Femur (tissue), 1 donor: ENCODE measurements at places on chromosomes 3 and 15.

DNA sequence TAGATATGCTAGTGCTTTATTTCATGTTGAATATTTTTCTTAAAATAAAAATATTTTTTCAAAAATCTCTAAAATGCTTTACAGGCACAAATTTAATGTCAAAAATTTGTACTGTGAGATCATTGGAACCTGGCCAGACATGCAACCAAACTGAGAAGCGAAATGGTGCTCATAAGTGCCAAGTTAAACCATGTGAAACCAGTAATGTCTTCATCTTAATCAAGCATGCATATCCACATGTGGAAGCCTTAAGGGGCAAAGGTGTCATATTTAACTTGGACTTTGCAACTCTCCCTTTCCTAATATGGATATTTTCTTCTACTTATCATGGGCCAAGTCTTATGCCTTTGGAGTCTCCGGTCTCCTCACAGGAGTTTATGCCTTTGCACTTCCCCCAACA is 208.9 kb upstream of the COL8A1 start:
- no peak for DNase-seq

GRCh38 chr3:182491577-182491976 is 301.7 kb upstream of the ATP11B start:
- no peak for DNase-seq

DNA sequence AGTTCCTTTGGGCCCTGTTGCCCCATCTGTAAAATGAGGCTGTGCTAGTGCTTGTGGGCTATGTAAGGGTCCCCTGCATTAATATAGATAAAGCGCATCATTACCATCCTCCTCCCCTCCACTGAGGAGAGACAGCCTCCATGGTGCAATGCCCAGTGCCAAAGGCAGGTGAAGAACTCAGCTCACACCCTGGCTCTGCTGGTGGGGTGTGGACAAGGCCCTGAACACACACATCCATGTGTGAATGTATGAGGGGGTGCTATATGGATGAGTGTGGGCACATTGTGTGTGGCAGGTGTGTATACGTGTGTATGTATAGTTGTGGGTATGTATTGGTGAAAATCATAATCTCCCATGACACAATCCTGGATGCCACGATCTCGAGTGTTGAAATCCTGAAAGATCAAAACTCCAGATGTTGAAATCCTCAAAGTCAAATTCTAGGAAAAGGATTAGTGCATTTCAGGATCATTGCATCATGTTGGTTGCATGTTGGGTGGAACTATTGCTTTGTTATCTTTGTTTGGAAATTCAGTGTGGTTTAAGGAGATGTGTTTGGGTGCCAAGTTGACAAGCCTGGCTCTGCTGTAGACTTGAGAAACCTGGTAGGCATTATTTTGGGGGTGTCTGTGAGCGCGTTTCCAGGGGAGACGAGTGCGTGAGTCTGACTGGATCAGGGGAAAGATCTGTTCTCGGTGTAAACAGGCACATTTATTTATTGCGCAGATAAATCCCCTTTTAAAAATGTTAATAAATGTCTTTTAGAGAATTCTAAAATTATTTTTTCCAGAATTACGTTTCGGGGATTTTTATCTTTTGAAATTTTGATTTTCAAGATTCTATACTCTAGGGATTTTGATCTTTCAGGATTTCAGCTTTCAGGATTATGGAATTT is 42.0 kb upstream of the SEC61A1 start:
- no peak for DNase-seq

GRCh38 chr3:56985878-56986277 is 74.6 kb upstream of the SPATA12 start:
- peak; percentile 19 for DNase-seq

DNA sequence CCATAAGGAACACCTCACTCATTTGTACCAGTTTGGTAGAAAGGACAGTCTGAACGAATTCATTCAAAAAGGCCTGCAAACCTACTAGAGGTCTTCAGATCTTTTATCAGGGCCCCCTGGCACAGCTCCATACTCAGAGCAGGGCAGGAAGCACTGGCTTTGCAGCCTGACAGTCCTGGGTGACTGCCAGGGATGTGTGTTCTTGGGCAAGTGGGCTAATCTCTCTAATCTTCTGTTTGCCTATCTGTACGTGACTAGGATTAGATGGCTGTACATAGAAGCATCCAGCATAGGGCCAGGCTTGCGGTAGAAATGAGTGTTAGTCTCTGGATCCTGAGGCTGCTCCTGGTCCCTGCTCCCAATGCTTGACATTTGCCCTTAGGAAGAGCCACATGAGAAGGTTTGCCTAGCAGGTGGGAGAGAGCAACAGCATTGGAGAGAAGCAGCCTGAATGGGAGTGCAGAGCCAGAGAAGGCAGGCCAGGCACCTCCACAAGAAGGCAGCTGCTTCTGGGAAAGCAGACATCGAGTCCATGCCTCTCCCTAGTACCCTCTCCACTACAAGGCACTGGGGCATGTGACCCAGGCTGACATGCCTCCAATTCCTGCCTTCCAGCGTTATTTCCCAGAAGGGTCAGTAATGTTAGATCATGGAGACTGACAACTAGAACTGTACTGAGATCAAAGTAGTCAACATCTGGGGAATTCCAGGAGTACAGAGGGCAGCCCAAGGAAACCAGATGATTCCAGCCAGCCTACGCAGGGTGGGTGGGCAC is 1.0 kb upstream of the CXCR6 start:
- no peak for DNase-seq

DNA sequence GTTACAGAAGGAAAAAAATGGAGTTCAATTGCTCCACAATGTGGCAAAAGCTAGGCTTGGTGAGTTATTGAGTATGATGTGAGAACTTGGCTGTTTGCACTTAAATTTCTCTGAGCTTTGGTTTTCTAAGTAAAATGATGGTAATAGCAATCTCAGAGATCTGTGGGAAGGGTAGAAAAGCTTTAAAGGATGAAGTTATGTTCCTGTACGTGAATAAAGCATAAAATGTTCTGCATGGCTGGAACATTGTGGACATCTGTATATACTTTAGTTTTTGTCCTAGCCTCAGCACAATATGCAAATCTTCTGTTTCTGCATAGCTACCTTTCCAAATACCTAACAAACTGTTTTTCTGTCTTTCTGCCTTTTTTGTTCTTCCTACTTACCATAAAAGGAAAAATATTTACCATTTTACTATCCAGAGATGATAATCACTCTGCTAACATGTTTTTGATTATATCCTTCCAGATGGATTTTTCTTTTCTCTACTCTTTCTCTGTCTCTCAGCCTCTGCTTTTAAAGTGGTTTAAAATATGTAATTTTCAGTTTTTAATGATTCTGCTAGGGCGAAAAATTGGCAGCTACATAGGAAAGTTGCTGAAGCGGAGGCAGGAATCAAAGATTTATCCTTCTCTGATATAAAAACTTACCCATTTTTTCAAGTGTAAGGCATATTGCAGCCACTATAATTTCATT is 188.1 kb downstream of the FNDC3B start:
- no peak for DNase-seq

DNA sequence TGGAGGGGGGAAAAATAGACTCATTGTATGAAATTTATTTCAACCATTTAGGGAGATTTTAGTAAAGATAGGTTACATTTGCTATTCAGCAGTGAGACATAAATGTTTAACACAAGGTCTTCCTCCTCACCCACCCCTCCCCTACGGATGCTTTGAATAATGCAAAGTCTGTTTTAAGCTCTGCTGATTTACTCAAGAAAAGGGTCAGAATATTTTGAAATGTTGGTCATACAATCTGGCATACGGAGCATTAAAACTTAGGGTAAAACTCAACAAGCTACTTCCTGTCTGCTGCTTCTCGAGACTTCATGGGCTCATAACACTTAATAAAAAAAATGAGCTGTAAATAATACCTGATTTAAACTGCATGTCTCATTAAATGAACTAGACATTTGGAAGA is 156.3 kb downstream of the WNT5A start:
- DNase-seq: no peak

DNA sequence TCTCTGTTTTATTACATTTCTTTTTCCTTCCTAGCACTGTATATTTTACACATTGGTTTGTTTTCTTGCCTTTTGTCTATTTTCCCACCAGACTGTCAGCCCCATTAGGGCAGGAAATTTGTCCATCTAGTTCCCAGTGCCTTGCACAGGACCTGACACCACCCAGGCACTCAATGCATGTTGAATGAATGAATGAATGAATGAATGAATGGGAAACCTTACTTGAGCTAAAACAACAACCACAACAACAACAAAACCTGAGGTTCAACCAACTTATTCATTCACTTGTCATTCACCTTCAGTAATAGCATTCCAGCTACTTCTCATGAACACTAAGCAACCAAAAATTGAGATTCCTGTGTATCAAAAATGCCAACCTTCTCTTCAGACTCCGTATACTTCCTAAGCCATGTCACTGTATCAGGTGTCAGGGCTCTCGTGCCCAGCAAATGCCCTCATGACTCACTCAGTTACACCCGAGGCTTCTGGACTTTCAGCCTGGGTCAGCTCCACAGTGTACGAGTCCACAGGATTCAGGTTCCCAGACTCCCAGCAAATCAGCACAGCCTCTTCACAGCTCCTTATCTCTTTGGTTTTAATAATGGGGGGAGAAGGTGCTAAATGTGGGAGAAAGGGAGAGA is 37.3 kb downstream of the FSD2 start:
- no peak for DNase-seq

DNA sequence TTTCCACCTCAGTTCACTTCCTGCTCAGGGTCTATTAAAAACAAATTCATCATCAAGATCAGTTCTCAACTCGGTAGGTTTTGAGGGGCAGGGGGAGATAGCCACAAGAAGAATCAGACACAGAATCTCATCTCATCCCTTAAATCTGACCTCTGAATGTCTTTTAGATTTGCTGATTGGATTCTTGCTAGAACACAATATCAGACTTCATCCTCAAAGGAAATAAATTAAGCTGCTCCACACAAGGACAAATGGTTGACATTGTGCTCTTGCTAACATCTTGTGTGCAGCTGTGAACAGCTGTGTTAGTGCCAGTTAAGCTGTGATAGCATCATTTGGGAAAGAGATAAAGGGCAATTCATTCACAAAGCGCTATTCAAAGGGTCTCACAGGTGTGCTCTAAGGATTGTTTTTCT is 184.0 kb upstream of the ADAMTS9 start:
- DNase-seq: no peak

DNA sequence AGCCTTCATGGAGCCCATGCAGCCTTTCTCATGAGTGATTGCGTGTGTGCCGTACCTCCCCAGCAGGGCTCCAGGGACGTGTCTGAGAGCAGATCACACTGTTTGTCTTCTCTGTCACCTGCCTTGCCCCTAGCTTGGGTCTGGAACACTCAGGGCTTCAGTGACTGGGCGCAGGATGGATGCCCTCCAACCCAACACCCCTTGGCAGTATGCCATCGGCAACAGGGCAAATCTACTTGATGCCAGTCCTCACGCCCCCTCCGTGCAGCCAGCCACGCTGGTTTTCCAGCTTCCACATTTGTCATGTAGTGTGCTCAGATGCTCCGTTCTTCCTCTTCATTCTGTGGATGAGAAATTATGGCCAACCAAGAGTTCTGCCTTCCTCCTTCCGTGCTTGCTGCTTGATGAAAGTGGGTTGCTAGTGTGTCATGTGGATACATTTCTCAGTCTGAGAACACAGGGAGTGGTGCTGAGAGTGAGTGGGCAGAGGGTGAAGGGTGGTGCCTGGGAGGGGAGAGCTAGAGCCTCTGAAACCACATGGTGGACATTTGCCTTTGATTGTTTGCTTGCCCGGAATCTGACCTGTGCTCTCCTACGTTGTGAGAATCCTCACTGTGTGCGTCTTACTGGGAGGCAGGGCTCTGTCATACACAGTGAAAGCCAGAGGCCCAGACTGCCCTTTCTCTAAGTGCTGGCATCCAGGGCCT is 97.2 kb downstream of the FAM43A start:
- no peak for DNase-seq

DNA sequence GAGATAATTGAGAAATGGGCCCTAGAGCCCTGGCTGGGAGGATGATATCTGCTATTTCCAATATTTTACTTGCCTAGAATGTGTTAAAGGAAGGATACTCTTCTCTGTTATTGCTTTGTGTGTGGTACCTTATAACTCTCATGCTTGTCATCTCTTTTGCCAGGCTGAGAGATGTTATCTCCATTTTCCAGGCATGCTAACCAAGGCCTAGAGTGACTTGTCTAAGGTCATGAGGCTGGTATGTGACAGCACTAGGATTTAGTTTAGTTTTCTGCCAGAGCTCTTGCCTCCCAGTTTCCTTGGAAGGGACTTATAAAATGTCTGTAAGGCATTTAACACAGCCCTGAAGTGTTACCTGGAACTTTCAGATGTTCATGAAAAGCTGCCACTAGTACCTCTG is 1.4 kb downstream of the CLK3 start:
- no peak for DNase-seq

DNA sequence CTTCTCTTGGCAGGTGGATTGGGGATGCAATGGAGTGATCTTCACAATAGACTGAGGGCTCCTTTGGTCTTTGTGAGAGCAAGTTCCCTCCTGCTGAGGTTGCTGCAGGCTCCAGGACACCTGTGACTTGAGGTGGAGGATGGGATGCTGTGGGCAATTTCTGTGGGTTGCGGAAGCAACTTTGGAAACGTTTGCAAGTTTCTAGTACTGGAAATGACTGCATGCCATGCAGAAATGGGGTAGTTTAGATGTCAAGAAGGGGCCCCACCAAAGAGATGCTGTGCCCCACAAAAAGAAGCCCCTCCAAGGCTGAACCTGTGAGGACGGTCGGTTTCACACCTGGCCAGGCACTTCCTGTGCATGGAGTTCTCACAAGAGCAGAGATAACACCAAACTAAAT is 80.4 kb upstream of the XCR1 start:
- DNase-seq: no peak

- DNase-seq: no peak
These were observed 20.5 kb upstream of the SELENOT start for GRCh38 chr3:150582620-150583019.
